ENCODE measurements at places on chromosomes 3 and 15.

- no peak for DNase-seq
Measured at GRCh38 chr3:152113992-152114651, 154.6 kb upstream of the MBNL1 start.

DNA sequence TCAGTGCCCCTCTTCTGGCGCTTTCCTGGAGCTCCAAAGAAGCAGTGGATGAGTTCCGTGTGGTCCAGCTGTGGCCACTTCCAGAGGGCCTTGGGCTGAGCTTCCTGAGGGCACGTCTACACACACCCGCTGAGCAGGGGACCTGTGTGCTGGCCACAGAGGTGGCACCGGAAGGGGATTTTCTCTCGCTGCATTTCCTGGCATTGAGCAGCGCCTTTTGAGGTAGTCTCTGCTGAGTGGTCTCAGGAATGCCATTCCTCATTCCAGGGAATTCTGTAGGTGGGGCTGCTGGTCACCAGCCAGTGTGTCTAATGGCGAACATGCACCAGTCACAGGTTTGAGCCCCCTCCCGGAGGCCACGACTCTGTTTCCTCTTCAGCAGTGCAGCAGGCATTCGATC lies 48.1 kb downstream of the AMOTL2 start:
- DNase-seq: no peak

GRCh38 chr3:160038862-160039562 lies 50.4 kb downstream of the IL12A start:
- DNase-seq: no peak

GRCh38 chr3:54564374-54564925 lies 363.4 kb downstream of the LRTM1 start:
- DNase-seq: no peak

DNA sequence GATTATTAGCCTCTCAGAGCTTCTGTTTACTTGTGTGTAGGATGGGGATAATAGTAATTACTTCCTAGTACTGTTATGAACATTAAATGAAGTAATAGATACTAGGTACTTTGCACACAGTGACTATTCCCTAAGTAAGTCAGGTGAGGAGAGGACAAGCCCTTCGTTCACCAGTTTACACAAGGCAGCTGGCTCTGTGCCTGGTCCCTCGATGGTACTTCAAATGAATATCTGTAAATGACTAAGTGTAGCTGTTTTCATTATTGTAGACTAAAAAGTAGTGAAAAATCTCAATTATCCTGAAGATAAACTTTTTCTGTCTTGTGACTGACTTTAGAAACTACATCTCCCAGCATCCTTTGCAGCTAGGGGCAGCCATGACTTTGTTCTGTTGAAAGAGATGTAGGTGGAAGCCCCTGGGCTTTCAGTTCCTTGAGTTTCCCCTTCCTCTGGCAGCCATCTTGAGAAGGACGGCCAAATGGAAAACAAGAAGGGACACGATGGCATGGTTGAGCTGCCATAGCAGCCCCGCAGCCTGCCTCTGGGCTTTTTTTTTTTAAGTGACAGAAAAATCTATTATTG lies 11.7 kb upstream of the WNT7A start:
- DNase-seq: no peak

- DNase-seq: peak; percentile 14
Measured at GRCh38 chr3:15428539-15428938, 1.1 kb downstream of the EAF1 start.

DNA sequence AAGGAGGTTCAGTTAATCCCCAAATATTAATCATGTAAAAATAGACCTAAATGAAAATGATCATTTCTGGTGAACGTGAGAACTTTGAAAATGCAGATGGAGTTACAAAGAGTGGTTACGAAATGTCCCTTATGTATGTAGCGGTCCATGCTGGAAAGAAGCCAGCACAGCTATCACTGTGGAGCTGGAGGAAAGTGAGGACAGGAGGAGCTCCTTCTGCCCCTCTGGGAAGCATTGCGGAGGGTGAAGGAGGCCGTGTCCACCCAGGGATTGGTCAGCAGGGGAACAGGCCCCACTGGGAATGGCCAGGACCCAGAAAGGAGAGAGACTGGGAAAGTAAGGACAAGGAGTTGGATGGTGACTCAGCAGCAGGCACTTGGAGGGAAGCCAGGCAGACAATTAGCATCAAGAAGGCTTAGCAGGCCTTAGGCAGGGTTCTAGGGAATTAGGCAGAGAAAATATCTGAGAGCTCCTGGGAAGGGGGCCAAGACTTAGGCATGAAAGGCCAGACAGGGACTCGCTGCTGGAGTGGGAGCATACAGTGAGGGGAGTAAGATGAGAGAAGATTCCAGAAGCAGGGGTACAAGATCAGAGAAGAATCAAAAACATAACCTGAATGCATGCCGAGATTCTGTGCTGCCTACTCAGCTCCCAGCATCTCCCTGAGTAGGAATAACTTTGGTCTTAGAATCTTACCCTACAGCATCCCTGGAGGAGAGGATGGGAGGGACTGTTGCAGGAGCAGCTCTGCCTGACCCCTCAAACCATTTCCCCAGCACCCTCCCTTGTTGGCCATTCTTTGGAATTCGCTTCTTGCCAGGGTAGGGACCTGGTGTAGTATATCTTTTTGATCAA lies 171.0 kb upstream of the UMPS start:
- peak; percentile 76 for DNase-seq

DNA sequence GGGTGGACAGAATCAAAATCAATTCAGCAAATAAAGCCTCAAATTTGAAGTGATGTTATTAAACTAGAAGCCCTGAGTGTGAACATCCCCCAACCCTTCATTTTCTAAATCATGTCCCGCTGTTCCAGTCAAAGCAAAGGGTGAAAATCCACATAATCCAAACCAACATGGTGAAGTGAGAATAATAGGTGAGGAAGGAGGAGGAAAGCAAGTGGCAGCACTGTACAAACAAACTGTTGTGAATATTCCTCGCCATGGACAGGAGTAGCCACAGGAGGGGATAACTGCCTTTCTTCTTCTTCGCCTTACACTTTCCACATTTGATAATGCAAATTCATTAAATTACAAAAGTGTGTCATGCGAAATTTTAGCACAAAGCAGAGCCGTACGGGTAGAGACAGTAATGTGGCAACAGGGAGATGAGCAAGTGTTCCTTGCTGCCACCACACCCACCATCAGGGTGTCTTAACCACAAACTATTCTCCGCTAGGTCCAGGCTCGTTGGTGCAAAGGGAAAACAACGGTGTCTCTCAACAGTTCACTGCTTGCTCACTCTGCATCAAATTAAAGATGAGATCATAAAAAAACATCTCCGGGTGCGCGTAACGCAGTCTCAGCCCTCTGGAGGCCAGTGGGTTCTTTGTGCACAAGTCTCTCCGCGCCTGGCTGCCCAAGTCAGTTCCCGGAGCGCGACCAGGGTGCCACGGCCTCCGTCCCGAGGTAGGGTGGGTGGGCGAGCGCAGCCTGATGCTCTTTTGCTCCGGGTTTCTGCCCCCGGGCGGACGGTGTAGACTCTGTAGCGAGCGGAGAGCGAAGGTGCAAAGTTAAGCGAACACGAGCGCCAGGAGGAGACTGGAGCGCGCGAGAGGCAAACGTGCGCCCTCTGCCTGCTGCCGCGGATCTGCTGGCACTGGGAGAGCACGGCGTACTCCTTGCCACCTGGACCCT lies 6.7 kb downstream of the EPHA3 start:
- DNase-seq: peak; percentile 31

DNA sequence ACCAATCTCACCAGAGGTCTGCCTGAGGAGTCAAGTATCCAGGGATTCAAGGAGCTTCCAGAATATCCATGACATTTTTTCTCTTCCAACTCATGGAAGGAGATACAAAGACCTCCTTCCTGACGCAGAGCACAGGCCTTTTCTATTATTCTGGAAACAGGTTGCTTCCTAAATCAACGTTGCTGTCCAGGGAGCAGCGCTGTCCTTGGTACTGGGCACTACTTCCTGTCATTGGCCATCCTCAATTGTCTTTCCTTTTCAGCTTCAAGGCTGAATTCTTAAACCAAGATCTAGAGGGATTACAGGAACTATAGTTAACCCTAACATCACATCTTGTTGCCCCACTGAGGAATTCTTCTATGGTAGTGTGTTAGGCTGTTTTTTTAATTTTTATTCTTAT lies 50.4 kb upstream of the TBC1D21 start:
- no peak for DNase-seq

DNA sequence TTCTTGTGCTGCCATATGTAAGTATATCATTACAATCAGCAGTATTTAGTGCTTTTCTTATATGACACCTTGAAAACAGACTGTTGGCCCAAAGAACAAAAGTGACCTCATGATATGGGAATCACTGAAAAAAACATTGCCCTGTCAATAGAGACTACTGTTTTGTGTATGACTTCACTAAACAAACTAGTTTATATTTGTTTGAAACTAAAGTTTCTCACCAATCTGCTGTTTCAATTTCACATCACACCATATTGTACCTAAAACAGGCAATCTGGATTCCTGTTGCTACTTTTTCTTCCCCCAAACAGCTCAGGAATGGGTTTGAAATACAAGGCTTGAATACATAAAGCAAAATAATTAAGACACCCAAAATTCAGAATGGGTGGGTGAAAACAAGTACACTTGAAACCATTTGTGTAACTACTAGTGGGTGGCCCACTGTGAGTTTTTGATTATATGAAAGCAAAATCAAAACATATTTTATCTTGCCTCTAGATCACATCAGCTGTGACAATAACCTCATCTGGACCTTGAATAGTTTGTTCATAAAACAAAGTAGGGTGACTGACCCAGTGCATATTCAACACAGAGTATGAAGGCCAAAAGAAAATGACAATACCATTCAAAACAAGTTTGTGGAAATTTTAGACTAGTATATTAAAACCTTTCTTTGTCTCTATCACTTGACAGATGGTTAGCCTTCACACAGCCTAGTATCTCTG lies 5.9 kb downstream of the ZBTB20 start:
- DNase-seq: no peak

GRCh38 chr3:123405021-123405420 lies 43.9 kb downstream of the ADCY5 start:
- no peak for DNase-seq

DNA sequence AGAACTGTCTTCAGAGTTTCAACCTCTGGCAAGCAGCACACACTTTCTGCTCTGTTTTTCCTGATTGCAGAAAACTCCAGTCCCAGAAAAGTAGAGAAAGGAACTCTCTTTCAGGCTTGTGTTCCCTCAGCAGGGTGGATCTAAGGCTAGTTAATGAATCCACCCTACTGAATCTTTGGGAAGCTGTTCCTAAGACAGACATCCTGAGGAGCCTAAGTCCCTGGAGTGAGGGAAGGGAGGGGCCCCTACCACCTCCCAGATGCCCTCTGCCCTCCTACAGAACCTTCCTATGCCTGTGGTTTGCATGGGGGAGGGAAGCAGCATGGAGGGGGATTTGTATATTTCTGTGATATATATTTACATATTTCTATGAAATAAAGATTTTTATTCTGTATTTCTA lies 124.4 kb downstream of the ANO10 start:
- DNase-seq: no peak

DNA sequence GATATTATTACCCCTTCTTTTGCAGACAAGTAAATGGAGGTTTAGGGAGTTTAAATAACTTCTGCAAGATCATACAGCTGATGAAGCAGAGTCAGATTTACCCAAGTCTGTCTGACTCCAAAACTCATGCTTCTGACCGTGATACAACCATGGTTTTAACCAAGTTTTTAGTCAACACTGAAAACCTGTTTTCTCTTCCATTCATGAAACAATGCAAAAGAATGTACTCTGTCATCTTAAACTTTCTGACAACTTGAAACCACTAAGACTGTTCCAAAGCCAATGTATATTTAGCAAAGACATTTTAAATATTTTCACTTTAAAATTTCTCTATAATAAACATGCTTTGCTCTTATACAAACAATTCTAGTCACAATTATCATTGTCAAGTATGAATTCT lies 77.0 kb upstream of the RBMS3 start:
- DNase-seq: no peak

- DNase-seq: no peak
Measured at GRCh38 chr15:68979816-68980215, 34.7 kb upstream of the NOX5 start.

- no peak for DNase-seq
Measured at GRCh38 chr3:98877132-98877531, 24.4 kb downstream of the DCBLD2 start.

- DNase-seq: no peak
Measured at GRCh38 chr3:15510493-15510892, 11.0 kb downstream of the COLQ start.

- no peak for DNase-seq
Measured at GRCh38 chr3:48429317-48429959, 448 bp downstream of the PLXNB1 start.

DNA sequence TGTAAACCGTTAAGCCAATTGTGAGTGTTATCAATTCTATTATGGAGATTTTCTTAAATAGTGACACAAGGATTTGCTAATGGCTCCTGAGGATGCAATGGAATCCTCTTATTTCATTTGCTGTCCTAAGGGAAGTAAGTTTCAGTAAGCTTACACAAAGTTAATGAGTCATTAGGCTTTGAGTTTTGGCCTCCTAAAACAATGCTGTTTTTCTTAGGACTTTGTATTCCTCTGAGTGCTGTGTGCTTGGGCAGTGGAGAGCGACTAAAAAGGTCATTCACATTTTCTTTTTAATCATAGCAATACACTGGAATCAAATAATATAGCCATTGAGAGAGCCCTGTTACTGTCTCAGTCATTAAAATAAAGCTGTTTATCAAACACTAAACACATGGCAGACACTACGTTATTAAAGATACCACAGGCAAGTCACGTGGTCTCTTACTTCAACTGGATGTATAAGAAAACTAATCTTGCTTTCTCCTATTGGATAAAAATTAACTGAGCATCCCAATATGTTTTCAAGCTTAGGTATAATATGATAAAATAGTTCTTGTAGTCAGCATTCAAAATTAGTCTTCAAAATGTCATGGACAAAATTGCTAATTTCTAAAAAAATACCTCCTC lies 290.8 kb downstream of the NLGN1 start:
- DNase-seq: peak; percentile 28

DNA sequence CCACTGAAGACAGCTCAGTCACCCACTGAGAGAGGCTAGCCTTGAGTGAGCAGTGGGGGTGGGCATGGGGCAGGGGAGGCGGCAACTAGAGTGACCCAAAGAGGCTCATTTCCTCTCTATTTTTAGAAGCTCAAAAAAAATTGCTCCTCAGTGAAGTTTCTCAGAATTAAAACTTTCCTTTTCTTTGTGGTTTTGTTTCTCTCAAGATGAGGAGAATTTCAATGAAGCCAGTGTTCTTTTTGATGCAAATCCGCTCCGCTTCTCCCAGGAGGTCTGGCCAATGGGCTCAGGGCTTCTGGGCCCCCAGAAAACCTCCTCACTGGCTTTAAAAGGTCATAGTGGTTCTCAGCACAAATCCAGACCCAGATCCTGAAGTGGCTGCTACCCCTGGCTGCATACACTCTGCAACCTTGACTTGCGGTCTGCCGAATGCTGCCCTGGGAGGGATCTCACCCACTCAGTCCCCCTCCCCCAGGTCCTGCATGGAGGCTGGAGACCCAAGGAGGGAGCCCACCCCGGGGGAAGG lies at the start of gene ACSBG1:
Gene ACSBG1 (minus strand): TSS at position 51 of the 526 bp plus-strand sequence. CDS start 64 bp downstream, outside the sequence.
- no peak for DNase-seq

GRCh38 chr3:33096093-33096868 lies 665 bp downstream of the GLB1 start:
- no peak for DNase-seq

GRCh38 chr3:197000211-197000610 lies 29.4 kb downstream of the MELTF start:
- no peak for DNase-seq

GRCh38 chr3:194357681-194358080 lies 6.6 kb upstream of the CPN2 start:
- no peak for DNase-seq

Data from kidney epithelial cell (primary cell).